Breast epithelium (tissue), 4 donors: ENCODE measurements at places on chromosomes 1 and 21.

GRCh38 chr1:35488336-35488735 lies 68.9 kb downstream of the KIAA0319L start:
- DNase-seq: no peak

DNA sequence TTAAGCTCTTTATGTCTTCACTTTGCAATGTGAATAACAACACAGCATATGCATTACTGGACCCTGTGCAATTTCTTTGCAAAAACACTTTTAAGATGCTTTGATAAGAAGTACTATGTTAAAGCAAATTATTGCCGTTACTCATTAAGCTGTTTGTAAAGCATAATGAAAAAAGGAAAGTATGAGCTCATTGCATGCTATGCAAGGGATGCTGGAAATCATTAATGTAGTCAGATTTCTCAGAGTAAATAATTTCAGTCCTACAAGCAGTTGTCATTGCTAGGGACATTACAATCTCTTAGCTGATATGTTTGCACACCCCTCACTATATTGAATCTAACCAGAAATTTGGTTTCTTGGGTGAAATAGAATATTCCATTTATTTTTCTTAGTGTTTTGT lies 982.5 kb upstream of the ADGRL2 start:
- DNase-seq: no peak

GRCh38 chr1:229167318-229167717 lies 103.6 kb upstream of the RAB4A start:
- DNase-seq: no peak

GRCh38 chr1:15747378-15747777 lies 5.1 kb downstream of the TMEM82 start:
- no peak for DNase-seq

DNA sequence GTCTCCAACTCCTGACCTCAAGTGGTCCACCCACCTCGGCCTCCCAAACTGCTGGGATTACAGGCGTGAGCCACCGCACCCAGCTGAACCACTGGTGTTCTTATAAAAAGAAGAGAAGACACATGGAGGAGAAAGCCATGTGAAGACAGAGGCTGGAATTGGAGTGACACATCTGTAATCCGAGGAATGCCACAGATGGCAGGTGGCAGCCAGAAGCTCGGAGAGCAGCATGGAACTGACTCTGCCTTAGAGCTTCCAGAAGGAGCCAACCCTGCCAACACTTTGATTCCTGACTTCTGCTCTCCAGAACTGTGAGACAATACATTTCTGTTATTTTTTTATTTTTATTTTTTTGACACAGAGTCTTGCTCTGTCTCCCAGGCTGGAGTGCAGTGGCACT lies 59.0 kb upstream of the ATP2B4 start:
- no peak for DNase-seq

- no peak for DNase-seq
Measured at GRCh38 chr1:169163059-169163458, 56.6 kb downstream of the ATP1B1 start.

DNA sequence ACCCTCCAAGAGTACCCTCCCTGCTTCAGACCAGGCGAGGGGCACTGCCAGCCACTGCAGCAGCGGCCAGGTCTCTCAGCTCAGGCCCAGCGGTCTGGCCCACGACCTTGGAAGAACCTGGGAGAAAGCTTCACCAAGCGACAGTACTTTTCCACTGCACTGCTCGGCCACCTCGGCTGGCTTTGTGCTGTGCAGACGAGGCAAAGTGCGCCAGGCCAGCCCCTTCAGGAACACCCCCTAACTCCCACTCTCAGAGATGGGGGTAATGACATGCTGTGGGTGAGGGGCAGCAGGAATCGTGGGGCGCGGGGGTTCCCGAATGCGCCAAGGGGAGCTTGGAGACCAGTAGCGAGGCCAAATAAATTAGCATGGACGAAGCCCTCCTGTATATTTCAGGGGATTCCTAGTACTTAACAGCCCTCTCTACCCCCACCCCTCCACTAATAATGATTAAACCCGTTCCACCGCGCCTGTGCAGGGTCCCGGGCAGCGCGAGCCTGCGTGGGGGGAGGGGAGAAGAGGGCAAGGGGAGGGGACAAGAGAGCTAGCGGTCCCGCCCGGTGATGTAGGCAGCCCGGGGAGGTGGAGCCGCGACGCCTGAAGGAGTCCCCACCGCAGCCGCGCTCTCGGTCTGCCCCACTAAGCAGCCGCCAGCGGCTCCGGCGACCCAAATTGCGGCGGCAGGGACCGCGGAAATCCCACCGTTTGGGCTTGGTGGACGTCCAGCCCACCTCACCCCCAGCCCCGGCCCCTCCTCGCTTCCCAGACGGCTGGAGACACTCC lies at the start of gene FAM43B:
TSS of gene FAM43B (plus strand) at position 629 of the 783 bp plus-strand sequence. CDS start 401 bp downstream, outside the sequence.
- no peak for DNase-seq

- DNase-seq: no peak
Measured at GRCh38 chr1:156276532-156276931, 6.1 kb downstream of the SMG5 start.

DNA sequence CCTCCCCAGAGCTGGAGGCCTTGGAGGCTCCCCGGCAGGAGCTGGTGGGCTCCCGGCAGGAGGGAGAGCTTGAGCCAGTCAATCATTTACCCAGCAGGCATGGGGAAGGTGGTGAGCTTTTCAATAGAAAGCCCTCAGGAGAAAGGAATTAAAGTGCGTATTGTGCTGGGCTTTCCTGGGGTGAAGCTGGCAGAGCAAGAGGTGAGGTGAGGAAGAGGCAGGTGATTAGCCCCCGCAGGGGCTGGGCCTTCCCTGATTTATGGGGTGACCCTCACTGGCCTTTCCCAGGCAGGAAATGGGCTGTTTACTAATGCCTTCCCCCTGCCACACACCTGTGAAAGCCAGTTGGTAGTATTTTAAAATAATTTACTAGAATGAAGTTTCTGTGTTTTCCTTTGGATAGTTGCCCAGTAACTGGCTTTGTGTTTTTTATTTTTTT lies 25.8 kb downstream of the CLDN14 start:
- no peak for DNase-seq

DNA sequence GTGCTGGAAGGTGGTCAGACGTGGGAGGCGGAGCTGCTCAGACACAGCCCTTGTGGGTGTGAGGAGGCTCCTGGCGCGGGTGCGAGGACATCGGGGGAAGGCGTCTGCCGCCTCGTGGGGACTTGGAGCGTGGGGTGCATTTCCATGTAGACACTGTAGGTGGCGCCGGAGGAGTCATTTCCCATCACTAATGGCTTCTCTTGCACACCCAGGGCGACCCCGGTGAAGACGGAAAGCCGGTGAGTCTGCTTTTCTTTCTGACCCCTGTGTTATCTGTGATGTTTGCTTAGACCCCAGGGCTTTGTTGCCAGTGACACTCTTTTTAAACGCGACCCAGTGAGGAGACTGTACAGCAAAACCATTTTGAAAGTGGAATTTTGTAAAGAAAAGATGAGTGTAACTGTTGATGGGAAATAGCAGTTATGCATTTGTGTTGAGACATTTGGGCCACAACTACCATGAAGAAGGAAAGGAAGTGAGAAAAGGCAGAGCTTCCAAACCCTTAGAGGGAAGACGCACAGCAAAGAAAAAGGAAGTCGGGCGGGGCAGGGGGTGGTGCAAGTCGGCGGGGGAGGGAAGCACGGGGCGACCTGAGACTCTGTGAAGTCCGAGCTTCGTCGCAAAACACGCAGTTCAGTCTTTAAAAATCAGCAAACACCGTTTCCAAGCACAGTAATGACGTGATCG lies 64.0 kb downstream of the SLC19A1 start:
- DNase-seq: no peak

DNA sequence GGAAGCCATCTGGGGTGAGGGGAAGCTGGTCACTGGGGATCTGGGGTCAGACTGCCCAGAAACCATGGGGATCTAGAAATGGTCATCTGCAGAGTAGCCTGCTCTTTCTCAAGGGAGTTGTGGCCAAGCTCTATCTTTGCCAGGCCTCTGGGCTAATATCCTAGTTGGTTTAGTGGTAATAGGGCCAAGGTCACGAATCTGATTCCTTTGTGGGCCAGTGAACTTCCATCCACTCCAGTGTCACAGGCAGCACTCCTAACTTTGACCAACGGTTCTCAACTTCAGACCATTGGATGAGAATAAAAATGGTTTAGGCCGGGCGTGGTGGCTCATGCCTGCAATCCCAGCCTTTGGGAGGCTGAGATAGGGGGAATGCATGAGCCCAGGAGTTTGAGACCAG lies 28.1 kb upstream of the PPP2R5A start:
- no peak for DNase-seq

DNA sequence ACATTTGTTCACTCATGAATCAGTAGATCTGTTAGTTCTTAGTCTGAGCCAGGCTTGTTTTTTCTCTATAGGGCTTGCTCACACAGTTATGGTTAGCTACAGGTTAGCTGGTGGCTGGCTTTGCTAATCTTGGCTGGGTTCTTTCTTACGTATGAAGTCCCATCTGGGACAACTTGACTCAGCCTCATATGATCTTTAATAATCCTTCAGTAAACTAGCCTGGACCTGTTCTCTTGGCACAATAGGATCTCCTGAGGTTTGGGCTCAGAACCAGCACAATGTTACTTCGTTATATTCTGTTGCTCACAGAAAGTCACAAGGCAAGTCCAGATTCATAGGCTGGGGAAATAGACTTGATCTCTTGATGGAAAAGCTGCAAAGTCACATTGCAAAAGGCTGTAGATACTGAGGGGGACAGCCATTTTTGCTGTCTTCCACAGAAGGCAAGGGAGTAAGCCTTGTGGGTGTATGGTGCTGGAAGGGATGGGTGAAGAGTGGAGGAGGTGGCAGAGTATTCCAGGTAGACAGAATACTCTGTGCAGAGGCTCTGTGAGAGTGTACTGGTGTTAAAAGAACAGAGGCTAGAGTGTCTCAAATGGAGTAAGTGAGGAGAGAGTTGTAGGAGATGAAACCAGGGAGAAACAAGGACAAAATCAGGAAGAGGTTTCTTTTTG lies 24.4 kb downstream of the EFCAB7 start:
- DNase-seq: peak; percentile 60

DNA sequence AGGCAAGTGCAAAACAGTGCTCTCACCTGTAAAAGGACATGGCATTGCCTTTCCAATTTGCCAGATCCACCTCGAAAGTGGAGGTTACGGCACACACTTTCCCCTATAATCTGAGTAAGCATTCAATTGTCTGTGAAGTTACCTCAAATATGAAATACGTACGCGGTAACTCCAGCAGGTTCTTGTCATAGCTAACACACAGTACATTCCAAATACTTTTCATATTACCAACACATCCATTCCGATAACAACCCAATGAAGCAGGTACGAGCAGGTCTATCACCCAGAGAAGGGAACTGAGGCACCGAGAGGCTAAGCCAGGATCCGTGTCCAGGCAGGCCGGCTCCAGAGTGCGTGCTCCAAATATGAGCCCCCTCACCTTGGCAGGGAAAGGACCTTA lies 46.8 kb upstream of the LPAR3 start:
- no peak for DNase-seq

DNA sequence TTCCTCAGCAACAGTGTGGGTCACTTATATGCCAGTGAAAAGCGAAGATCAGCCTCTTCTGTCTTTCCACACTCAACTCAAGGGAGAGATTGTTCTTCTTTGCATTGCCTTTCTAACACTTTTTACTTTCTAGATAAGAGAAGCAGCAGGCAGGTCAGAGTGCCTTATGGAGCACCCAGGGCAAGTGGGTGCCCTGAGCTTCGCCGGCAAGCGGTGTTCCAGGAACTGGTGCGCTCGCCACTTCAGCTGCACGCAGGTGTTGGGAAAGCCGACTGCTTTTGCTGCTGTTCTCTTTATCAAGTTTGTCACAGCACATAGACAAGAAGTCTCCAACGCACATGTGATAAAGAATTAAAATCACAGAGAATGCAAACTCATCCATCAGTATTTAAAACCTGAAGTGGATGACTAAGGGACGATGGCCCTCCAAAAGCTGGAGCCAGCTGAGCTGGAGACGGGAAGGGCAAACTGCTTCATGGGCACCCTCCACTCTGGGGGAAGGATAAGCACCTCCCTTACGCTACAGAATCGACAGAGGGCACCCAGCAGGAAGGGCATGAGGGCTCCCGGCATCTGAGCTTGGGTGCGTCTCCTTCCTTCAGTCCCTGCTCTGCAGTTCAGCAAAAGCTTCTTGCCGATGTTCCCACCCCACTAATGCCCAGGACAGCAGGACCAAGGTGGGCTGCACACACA lies 20.7 kb downstream of the UBE2G2 start:
- no peak for DNase-seq

DNA sequence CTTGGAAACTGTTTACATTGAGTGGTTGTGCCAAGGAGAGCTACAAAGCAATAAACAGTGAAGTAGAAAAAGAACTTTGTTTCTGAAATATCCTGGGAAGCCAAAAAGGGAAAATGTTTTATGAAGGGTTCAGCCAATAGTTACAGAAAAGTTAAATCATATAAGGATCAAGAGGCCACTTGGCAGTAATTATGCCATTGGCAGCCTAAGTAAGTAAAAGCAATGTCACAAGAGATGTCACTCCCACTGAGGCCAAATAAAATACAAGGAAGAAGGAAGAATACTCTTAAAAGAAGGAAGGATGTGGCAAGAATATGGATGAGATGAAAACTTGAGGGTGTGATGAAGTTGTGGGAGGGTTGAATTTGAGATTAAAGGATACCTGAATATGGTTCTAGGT lies 45.2 kb downstream of the EDEM3 start:
- DNase-seq: no peak

DNA sequence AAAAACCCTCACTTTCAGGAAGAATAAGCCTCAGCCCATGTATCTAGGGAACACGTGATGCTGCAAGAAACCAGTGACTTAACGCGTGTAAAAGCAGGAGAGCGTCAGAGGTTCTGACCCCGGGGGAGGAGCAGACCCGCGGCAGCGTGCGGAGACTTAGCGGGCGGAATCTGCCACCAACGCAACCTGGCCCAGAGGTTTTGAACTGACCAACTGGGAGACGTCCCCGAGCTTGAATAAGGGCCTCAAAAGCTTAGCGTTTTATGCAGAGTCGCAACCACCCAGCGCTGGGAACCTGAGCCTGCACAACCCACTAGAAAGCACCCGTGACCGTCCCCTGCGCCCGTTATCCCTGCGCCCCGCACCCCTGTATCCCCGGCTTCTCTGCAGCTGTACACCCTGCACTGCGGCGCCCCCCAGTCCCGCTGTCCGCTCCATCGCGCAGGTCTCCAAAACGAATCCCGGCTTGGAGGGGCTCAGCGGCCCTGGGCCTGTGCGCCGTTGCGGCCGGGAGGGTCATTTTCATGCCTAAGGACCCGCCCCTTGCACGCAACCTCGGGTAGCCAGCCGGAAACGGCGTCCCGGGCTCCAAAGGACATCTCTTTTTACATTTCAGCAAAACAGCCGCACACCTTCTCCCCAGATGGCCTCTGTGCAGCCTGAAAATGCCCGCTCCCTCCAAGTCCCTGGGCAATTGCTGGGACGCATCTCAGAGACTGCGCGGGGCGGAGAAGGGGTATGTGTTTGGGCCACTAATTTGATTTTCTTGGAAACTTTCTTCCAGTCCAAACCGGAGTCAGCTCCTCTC lies 29.4 kb upstream of the TRIM17 start:
- no peak for DNase-seq

DNA sequence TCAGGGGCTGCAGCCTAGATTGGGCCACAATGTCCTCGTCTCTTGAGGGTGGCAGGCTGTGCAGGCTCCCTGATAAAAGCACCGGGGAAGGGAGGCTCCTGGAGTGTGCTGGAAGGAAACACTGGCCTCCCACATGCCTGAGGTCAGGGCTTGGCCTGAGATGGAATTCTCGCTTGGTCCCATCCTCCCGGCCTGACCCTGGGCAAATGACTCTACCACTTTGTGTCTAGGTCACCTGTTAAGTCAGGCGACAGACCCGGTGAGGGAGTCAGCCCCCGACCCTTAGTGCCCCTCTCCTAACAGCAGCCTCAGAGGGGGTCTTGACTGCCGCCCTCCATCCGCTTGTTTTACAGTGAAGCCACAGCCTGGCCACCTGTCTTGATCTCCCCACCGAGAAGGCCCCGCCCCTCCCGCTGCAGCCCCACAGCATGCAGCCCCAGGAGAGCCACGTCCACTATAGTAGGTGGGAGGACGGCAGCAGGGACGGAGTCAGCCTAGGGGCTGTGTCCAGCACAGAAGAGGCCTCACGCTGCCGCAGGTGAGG lies 2.5 kb downstream of the SMIM1 start:
- DNase-seq: no peak
